ENCODE measurements at places on chromosomes 11 and 22.
A peak's percentile ranks its signal among the peaks of the same experiment; 100 is the strongest.

- peak; percentile 3 for DNase-seq
Observed at GRCh38 chr11:31240340-31240904, 129.1 kb downstream of the DCDC1 start.

DNA sequence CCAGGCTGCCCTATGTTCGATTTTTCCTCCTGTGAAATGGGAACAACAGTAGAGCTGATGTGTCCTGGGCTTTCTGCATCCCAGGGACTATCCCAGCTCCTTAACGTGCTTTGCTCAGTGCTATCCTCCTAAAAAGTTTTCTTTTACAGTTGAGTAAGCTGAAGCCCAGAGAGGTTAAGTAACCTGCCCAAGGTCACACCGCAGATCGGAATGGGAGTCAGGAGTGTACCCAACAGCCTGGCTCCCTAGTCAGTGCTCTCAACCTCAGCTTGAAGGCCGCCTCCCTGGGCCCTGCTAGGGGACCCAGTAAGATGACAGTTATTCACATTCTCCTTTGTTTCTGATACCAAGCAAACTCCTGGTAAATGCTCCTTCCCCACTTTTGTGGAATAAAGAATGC is 45.9 kb downstream of the PARVB start:
- no peak for DNase-seq

DNA sequence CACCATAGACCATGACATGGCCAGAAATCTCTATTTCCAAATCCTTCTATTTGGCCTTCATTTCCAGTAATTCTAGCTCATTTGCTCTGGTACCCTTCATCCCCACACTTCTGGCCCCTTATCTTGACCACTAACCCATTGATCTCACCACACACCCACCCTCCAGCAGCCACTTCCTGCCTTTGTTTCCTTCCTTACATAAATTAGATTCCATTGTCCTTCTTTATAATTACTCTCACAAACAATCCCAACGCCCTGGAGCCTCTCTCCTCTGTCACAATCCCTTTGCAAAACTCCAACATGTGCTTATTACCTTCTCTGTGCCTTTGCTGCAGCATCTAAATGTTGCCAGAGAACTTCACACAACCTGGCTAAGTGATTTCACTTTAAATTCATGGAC is 14.8 kb downstream of the APLNR start:
- no peak for DNase-seq

GRCh38 chr11:24386546-24387397 is 110.1 kb upstream of the LUZP2 start:
- no peak for DNase-seq

- DNase-seq, result no peak
Observed at GRCh38 chr11:35539781-35540281, 14.4 kb upstream of the PAMR1 start.

- DNase-seq, result no peak
Observed at GRCh38 chr11:36056160-36056751, 112.4 kb downstream of the LDLRAD3 start.

- peak; percentile 92 for DNase-seq
Observed at GRCh38 chr22:30287648-30288418, 1.5 kb downstream of the CASTOR1 start.

- DNase-seq, result no peak
Observed at GRCh38 chr22:50138041-50138440, 32.5 kb upstream of the PANX2 start.

GRCh38 chr22:31241936-31242335 is 29.8 kb downstream of the LIMK2 start:
- DNase-seq, result no peak

GRCh38 chr11:112223754-112224532 is 2.3 kb upstream of the PTS start:
- DNase-seq, result no peak

DNA sequence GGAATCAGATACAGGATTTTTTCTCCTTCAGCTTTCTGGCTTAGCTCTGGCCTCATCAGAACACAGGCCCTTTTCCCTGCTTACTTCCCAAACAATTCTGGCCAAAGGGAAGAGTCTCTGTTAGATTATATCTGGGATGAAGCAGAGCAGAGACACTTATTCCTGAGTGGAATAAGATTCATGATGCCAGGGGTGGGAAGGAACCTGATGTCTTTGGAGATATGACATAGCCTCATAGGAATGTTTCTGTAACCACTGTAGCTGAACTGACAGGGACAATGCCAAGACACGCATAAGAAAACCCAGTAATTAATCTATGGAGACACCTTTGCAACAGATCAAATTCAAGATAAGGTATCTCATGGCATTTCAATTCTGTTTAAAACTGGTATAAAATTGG is 177.1 kb upstream of the RAG2 start:
- no peak for DNase-seq

DNA sequence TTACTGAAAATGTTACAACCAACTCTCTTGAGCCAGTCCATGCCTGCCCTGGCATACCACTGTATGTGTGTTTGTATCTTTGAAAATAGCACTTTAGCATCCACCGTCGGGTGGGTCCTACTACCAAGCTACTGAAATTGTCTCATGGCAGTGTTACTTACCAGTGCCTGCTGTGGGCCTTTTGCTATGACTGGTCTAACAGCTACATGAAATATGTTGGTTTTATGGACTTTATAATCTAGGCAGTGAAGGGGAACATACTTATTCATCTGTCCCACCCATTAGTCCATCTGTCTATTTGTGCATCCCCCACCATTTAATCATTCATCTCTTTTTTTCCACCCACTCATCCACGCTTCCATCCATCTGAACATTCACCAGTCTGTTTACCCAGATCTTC is 106.0 kb downstream of the NAV2 start:
- no peak for DNase-seq

DNA sequence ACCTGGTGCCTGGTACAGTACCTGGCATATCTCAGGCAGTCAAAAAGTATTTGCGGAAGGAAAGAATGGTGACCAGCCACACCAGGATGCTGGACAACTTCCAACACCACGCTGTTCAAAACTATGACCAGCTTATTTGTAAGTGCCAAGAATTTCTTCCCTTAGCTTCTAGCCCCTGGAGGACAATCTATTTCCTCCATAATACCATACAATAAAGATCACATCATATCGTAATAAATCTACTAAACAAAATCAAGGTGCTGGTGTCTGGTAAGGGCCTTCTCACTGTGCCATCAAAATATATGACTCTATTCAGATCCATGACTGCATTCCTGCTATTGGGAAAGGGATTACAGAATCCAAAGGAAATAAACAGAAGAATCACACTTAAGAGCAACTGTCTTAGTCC is 51.5 kb downstream of the ALG9 start:
- no peak for DNase-seq

- DNase-seq, result no peak
Observed at GRCh38 chr22:43481568-43482317, 69.9 kb downstream of the MPPED1 start.

DNA sequence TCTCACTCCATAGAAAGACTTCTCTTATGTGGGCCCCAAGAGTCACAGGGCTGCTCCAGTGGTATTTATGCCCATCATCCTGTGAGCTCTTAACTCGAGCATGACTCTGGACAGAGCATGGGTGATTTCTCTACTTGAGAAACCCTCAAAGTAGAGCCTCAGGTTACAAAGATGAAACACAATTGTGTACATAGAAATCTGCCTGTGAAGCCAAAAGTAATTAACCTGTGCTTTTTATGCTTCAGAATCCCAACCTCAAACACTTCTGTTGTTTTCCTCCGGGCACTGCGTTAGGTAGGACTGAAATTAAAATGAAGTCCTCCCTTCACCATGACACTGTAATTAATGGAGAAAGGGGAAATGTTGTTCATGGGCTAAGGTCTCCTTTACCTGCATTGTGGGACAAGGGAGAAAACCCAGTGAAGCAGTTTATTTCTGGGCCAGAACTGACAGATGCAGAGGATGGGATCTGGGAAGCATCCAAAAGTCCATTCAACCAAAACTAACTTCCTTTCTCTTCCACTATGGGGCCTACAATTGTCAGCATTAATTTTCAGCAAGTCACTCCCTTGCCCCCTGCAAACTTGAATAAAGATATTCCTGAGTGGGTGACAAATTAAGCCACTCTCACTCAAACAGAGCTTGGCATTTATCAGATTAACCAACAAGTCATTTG is 24.1 kb upstream of the POU2AF1 start:
- DNase-seq, result no peak

DNA sequence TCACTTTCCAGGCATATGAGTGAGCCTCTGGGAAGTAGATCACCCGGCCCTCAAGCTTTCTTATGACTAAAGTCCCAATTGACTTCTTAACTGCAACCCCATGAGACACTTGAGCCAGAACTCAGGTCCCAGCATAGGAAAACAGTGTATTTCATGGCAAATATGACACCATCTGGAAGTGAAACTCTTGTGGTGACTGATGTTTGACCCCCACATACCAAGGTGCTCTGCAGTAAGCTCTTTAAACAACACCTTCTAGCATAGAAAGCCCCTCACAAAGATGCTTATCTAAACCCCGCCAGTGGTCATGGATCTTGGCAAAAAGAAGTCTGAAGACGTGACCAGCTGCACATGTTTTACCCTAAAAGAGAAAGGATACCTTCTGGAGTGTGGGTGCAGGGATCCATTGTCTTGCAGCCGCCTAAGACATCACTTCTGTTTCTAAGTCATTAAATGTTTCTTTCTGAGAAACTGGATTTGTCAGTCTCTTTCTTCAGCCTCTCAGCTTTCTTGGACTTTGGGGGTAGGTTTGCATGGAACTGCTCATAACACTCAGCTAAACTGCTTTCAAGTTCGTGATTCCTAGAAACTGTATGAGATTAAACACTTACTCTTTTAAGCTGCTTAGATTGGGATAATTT is 7.4 kb upstream of the PELI3 start:
- DNase-seq, result no peak

DNA sequence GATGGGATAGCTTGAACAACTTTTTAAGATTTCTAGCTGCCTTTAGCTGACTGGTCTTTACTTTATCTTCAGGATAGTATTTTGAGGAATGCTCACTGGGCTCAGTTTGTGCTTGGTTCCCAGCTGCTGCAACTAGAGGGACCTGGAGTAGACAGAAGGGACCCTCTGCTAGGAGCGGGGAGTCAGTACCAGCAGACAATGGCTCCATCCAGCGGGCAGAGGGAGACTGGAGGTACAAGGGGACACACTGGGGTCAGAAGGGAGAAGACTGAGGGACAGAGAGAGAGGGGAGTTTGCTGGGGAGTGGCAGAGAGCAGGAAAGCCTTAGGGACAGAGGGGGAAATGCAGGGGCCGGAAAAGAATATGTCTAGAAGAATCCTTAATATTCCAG is 22.0 kb upstream of the ACER3 start:
- no peak for DNase-seq

GRCh38 chr22:37325039-37325395 is 42.7 kb downstream of the CYTH4 start:
- DNase-seq, result no peak

DNA sequence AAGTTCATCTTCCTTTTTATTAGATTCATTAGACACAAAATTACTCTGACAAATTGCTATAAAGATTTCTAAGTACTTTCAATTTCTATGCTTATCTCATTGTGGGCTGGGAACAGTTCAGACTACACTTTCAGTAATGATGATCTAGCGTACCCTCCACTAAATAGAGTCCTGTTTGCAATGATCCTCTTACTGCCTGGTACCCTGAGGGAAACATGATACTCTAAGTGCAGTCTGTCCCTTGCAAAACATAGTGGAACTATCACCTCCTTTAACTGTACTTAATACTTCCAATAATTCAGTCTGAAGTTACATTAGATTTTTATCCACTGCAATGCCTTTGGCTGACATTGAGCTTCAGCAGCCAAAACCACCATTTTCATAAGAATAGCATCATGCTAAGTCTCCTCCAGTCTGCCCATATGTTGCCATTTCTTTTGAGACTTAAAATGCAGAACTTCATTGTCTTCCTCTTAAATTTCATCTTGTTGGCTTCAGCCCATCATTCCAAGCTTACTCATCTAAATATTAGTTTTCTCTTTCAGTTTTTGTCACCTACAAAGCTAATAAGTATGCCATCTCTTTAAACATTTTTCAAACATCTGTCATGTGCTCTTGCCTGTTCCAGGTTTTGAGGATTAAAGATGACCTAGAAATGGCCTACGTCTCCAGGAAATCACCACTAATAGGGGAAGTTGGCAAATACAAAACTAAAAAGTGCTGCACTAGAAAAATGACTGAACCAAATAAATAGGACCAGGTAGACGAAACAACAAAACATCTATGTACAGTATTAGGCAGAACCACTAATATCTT is 55.5 kb downstream of the PAK1 start:
- DNase-seq, result no peak

GRCh38 chr11:75474240-75474639 is 41.2 kb upstream of the KLHL35 start:
- DNase-seq, result no peak

GRCh38 chr11:86588566-86589090 is 83.8 kb downstream of the ME3 start:
- DNase-seq, result no peak

- DNase-seq, result no peak
Observed at GRCh38 chr11:130513132-130513531, 64.7 kb downstream of the ADAMTS15 start.

DNA sequence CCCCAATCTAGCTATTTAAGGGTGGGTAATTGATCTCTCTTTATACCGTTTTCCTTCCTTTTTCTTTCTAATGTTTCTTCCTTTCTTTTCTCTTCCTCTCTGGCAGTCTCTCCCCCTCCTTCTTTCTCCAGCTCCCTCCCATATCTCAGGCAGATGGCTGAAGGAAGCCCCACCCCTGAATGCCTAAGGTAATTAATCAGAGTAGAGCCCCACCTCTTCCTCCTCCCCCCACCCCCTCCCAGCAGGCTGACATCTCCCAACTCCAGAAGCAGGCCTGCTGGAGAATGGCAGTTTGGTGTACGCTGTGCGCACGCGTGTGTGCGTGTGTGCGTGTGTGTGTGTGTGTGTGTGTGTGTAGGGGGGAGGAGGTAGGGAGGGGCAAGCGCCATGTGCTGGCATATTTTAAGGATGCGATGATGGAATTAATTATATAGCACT is 122.6 kb downstream of the APOL5 start:
- DNase-seq, result no peak

DNA sequence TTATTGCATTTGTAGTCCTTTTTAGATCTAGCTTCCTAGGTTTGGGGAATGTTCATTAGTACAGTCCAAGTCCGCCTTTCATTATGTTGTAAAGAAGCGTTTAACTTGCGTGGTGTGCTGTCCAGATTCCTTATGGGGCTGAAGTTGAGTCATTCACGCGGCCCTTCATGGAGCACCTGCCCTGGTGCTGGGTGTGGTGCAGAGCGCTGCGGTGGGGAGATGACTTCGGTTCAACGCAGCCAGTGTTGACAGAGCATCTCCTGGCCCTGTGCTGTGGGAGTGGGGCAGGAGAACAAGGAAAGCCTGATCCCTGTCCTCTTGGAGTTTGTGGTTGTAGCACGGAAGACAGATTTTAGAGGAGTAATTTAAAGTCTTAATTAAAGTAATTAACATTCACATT is 152.0 kb downstream of the TBC1D22A start:
- DNase-seq, result no peak

GRCh38 chr11:92306966-92307510 is 82.4 kb downstream of the FAT3 start:
- DNase-seq, result no peak

- DNase-seq, result no peak
Observed at GRCh38 chr11:128133501-128133900, 453.9 kb downstream of the ETS1 start.

- DNase-seq, result no peak
Observed at GRCh38 chr11:2548596-2548995, 103.8 kb downstream of the KCNQ1 start.
